Stimulated activated CD4-positive, alpha-beta T cell treated with anti-CD3 and anti-CD28 coated beads, Interleukin-12 subunit alpha, Interleukin-12 subunit beta, amount 100 ng/mL, for 48 hours (primary cell): ENCODE measurements at places on chromosomes 6 and 20.

DNA sequence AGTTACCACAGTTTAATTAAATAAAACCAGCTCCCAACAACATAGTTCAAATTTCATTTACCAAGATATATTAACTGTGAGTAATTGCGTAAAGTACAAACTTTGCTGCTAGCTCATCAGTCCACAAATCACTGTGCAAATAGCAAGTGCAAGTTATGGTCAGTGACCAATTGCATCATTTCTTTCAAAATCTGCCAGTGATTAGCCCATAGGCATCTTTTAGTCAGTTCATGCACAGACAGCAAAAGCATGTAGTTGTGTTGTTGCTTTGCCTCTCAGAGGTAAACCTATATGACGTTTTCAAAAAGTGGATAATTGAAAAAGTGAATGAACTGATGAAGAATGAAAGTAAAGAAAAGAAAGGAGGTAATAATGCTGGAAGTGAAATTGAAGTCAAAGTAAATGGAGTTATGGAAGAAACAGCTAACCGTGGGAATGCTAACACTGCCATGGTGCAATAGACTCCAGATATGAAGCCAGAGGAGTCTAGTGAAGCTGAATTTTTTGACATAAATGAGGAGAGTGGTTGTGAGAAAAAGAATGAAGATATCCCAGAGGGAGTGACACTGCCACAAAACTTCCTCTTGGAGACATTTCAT is 36.5 kb downstream of the ENPP1 start:
- no peak for DNase-seq

DNA sequence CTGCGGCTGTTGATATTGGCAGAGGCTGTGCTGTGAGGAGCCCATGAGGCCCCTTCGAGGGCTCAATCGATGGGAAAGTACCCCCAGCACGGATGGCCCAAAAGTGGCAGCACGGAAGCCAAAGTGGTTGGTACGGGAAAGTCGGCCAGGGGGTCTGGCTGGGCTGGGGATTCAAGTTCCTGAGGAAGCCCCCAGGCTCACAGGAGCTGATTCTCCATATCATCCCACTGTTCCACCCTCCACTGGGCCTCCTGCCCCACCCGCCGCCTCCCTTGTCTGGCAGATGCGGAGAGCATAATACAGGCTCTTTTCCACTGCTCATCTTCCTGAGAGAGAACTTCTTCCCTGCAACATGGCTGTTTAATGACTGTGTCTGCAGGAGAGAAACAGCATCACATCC is 217.8 kb upstream of the CST7 start:
- DNase-seq = no peak

DNA sequence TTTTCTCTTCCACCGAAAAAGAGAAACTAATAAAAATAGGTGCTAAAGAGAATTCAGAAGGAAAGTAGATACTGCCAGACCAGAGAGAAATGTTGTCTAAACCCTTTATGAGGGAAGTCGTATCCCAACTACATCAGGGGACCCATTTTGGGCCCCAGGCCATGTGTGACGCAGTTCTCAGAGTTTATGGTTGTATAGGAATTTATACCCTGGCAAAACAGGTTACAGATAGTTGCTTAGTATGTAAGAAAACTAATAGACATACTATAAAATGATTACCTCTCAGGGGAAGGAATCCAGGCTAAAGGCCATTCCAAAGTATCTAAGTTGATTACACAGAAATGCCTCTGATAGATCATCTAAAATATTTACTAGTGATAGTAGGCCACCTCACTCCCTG is 28.6 kb upstream of the SLC52A3 start:
- no peak for DNase-seq

DNA sequence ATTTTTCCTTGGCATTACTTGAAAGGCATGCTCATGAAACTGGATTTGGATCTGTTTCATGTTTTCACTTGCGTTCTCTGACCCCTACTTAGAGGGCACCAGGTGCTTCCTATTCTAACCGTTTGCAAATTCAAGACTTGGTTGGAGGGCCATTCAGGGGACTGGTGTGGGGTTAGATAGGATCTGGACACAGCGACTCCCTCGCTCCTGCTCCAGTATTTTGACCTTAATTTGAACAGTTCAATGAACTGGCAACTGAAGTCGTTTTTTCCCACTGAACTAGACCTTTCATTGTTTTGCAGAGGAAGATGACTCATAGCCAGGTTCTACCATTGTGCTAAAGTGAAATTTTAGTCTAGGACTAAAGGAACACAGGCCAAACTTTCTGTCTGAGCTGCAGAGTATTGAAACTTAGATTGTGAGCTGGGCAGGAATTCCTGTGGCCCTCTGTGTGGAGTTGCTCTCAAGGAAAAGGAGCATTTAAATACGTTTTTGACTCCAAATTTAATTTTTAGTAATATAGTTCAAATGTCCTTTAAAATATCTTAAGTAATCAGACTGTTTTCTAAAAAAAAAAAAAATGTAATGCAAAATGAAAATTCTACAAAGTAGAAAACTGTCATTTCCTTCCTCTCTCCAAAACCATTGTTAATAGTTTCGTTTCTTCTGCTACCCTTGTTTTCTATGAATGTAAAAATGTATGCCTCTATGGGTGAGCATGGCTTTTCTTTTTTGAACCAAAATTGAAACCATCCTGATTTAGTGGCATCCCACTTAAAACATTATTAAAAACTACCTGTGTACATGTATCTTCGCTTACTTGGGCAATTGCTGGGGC is 64.8 kb downstream of the UTRN start:
- DNase-seq = no peak

DNA sequence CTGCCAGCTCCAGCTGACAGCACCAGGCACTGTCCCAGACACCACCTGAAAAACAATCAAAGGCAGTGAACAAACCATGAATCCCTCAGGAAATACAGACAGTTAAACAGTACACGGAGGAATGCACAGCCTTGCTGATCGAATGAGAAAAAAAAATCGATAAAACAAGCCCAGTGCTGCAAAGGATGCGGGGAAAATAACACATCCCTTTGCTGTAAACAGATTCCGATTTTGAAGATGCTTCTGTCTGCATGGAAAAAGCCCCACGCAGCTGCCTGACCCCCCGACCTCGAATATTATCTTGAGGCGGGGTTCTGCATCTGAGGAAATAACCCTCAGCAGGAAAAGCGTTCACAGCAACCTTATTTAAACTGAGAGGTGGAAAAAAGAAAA is 43.9 kb downstream of the RBM38 start:
- no peak for DNase-seq

GRCh38 chr6:81842254-81842653 is 89.8 kb upstream of the TENT5A start:
- DNase-seq = no peak

DNA sequence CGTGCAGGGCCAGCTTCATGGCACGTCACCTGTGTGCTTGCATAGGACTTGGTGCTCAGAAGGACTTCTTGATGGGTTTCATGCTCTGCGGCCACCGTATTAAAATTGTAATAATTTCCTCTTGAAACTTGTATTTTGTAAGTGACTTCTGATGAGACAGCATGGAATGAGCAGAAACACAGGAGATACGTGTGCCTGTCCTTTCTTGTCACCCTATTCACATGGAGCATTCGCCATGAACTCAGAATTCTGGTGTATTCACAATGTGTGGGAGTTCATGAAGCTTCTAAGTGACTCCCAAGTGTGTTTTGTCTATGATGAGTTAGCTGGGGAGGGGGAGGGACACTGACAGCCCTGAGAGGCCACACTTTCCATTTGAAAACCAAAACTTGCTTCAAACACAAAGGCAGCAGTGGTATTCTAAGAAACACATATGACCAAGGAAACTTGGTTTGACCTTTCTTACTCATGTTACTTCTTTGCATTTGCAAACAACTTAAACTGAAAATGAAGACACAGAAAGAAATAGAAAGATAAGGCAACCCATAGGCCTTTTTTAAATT is 92.1 kb upstream of the NEDD9 start:
- peak; percentile 64 for DNase-seq

- DNase-seq = no peak
These were observed 32.0 kb downstream of the CCDC167 start for GRCh38 chr6:37467718-37468117.

DNA sequence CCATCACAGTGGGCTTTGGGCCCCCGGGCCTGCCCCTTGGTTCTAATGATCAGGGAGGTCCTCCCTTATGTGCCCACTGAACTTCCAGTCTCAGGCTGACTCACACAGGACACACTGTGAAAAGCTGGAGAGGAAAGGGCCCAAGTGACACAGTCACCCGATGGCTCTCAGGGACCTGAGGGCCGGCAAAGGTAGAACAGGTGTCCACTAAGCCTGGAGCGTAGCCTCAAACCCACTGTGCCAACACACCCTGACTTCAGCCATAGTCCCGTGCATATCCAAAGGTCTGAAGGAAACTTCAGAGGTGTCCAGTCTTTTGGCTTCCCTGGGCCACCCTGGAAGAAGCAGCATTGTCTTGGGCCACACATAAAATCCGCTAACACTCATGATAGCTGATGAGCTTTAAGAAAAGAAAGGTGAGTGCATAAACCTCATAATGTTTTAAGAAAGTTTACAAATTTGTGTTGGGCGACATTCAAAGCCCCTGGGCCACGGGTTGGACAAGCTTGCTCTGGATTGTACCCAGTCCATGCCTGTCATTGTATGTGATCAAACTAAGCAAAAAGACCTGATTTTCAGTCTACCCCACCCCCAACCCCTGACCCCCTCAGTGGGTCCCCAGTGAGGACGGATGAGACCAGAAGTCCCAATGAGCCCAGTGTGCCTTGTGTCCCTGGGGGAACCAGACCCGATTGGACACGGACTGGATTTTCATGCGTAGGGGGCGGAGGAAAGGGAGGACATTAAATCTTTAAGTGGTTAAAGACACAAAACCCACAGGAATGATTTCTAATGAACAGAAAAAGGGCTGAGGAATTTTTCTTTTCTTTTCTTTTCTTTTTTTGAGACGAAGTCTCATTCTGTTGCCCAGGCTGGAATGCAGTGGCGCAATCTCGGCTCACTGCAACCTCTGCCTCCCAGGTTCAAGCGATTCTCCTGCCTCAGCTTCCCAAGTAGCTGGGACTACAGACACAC is 6.1 kb downstream of the RAMACL start:
- DNase-seq = no peak

- DNase-seq = no peak
These were observed 23.9 kb downstream of the PPP1R16B start for GRCh38 chr20:38829296-38829875.

DNA sequence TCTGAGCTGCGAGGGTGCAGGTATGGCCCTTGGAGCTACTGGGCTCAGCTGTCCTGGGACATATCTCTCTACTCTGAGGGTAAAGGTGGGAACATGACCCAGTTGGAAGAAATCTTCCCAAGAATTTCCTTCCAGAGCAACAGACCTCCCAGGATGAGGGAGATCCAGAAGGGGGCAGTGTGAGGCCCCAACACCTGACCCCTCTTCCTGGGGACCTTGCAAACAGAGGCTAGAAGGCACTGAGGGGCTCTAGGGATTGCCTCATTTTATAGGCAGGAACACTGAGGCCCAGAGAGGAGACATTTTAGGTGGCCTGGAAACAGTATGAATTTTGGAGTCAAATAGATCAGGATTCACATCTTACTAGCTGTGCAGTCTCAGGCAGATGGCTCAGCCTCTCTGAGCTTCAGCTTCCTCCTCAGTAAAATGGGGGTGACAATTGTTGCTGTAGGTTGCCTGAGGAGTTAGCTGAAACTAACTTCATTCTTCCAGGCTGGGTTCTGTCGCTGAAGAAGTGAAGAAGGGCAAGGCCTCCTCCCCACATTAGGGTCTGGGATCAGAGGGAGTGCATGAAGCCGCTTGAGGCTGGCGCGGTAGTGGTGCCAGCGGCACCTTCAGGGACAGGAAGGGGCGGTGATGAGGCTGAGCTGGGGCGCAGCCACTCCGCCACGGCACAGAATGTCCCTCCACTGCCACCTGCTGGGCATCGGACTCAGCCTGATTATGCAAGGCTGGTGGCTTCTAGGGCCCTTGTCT is 11.4 kb downstream of the KCNK17 start:
- peak; percentile 90 for DNase-seq

DNA sequence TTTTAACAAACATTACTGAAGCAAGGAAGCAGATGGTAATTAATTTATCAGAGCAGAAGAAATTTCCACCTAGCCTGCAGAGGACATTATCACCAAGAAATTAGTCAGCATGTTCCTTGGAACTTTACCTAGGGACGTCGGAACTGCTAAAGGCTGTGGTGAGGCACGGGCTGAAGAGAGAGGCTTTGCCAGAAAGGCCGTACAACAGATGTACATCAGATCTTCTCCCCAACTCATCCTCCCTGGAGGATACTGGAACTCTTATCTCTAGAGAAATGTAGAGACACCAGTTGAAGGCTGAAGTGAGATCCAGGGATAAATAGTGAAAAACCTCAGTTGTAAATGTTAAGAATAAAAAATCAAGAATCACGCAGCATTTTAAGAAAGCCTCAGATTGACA is 257.1 kb downstream of the SAMD5 start:
- no peak for DNase-seq

DNA sequence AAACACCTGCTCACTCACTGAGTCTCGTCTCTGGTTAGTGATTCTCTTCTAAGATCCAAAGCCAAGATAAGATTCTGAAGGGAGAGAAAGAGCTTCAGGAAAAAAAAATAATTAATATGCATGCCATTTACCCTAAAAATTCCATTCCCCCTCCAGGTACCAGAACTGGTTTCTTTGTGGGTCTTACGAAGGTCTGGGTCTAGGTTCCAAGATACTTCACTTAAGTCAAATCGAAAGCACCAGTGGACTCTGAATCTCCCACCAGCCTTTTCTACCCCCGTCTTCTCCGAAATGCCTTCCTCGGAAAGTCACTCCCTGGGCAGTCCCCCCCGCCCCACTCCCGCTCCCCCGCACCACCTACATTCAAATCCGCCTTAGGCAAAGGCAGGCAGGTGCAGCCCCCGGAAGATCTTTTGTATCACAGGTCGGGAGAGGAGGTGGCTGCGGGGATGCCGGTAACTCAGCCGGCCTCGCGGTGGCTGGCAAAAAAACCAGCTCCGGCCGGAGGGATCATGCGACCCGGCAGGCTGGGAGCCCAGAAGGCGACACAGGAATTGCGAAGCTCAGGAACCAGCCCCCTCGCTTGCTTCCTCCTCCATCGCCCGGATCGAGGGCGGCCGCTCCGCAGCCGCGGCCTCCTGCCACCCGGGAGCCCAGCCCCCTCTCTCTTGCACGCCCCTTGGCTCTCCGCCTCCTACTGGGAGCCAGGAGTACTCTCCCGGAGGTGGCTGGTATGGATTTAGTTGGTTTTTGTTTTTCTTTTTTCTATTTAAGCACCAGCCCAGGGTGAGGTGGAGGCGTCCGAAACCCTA is at the start of gene BCL2L1:
TSS of gene BCL2L1 (minus strand) at position 612 of the 812 bp plus-strand sequence. CDS start 650 bp downstream, outside the sequence.
- DNase-seq = peak; percentile 69

DNA sequence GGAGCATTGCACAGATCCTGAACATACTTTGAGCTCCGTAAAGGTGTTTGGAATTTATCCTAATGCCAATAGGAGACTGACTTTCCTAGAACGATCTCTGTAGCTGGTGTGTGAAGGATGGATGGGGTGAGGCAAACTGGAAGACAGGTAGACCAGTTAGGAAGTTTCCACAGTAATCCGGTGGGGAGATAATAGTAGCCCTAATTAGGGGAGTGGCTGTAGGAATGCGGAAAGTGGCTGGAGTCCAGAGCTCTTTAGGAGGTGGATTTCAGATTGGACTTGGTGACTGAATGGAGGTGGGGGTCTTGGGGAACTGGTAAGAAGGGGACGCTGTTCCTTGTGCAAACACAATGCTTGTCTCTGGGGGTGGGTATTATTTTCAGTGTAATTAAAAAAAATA is 146.3 kb downstream of the SOX4 start:
- DNase-seq = no peak
